ENCODE measurements at places on chromosomes 12 and 14.

GRCh38 chr12:78248321-78248720 lies 417.6 kb downstream of the NAV3 start:
- no peak for DNase-seq

- DNase-seq: peak; percentile 16
Measured at GRCh38 chr14:65993103-65993502, 493.1 kb upstream of the CCDC196 start.

DNA sequence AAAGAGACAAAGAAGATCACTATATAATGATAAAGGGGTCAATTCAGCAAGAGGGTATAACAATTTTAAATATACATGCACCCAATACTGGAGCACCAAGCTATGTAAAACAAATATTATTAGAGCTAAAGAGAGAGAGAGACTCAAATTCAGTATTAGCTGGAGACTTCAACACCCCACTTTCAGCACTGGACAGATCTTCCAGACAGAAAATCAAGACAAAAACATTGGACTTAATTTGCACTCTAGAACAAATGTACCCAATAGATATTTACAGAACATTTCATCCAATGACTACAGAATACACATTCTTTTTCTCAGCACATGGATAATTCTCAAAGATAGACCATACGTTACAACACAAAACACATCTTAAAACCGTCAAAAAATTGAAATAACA lies 81.0 kb downstream of the KLHL28 start:
- no peak for DNase-seq

DNA sequence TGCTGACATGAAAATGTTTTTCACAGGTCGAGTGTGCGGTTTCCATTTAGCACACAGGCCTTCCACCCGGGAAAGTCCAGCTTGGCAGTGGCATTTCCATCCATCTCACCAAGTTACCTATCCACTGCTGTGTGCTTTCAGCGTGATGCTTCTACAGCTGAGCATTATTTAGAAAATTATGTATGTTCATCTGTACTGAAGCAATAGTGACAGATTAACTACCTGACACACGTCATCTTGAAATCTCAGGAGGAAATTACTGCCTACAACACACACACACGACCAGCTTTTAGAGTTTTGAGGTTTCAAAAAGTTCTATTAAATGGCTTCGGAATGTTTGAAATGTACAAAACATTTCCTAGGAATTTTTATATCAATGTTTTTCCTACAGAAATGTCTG lies 39.4 kb downstream of the IFNG-AS1 start:
- no peak for DNase-seq

DNA sequence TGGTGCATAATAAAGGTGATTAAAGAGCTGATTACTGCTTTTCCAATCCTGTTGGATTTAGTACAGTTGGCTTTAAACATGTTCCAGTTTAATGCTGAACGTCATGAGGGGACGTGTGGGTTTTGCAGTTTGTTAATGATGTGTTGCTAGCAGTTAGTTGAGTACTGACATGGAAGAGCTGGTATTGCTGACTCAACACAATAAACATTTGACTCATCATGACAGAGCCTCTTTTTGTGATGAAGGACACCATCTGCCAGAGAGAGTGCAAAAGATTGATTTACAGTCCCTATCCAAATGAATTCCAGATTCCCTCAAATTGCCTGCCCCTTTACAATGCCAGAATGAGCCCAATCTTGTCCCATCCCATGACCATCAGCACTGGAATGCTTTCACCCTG lies 346.2 kb upstream of the PRICKLE1 start:
- no peak for DNase-seq

GRCh38 chr14:59253527-59253926 lies 65.1 kb downstream of the DAAM1 start:
- DNase-seq: no peak

GRCh38 chr14:31419967-31420318 lies 407 bp downstream of the HEATR5A start:
- DNase-seq: peak; percentile 4

- DNase-seq: no peak
Measured at GRCh38 chr12:1680804-1681492, 9.9 kb upstream of the ADIPOR2 start.

- peak; percentile 85 for DNase-seq
Measured at GRCh38 chr12:89862511-89863445, 154.1 kb upstream of the ATP2B1 start.

DNA sequence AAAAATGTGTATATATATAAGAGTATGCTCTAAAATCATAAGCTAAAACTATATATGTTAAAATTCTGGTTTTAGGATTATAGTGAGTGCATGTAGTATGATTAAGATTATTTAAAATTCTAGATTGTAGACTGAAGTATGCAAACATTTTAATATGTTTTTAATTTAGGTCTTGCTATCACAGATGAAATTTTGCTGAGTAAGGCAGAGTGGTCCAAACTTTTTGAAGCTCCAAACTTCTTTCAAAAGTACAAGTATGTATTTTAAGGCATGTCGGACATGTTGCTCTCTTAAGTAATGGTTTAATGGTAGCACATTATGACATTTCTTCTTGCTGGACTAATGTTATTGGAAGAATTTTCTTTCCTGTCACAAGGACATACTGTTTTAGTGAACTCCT lies 34.6 kb downstream of the PAPOLA start:
- DNase-seq: no peak

GRCh38 chr14:92704821-92705220 lies 43.6 kb downstream of the LGMN start:
- DNase-seq: no peak

- no peak for DNase-seq
Measured at GRCh38 chr14:95663226-95663797, 22.9 kb upstream of the TCL1B start.

DNA sequence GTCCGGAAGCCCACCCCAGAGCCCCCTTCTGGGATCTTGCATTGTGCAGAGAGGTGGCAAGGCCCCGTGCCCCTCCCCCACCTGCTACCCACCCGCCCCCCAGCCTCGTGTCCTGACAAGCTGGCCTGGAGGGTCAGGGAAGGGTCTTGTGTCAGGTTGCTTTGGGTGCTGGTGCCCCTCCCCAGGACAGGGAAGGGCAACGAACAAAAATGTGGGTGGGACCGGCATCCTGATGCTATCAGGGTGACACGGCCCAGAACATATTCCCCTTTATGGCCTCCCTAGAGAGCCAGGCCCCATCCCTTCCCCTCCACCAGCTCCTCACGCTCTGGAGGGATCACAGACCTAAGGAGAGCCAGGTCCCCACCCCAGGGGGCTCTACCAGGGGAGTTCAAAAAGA lies 38.7 kb upstream of the TMEM179 start:
- no peak for DNase-seq

- no peak for DNase-seq
Measured at GRCh38 chr12:128337431-128338170, 70.6 kb downstream of the TMEM132C start.

- no peak for DNase-seq
Measured at GRCh38 chr12:89370850-89371249, 18.5 kb upstream of the DUSP6 start.

GRCh38 chr12:32117316-32117715 lies 10.7 kb downstream of the BICD1 start:
- no peak for DNase-seq

GRCh38 chr14:94192536-94192935 lies 18.4 kb downstream of the PPP4R4 start:
- DNase-seq: no peak

DNA sequence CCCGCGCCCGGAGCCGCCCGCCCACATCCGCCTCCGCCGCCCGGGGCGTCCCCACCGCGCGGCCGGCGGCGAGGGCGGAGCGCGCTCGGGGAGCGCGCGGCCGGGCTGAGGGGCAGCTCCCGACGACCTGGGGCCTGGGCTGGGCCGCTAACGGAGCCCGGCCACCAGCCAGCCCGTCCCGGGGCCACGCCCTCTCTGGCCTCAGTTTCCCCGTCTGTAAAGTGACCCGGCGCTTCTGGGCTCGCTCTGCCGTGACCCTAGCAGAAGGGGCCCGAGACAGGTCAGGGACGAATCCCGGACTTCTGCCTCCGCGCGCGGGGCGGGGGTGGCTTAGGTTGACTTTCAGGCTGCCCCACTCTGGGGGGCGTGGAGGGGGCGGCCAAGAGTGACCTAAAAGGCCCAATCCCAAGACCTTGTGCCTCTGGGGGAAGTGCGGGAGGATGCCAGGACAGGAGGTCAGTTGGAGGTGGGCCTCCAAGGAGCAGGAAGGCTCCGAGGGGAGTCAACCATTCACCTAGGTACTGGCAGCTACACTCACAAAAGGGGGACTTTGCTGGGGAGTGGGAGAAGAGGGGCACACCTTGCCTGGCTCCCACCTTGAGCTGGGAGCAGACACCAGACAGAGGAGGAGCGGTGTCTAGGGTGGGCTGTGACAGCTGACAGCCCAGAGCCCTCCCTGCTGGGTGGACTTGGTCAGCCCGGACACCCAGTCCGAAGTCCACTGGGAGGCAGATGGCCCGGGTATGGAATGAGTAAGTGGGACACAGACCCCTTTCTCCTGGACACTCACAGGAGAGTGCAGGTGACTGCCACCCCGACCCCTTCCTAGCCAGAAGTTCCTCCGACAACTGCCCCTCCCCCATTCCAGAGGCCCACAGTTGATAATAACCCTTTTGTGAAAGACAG lies 486 bp upstream of the AKT1 start:
- no peak for DNase-seq

- no peak for DNase-seq
Measured at GRCh38 chr12:81162391-81163136, 84.7 kb downstream of the ACSS3 start.

- no peak for DNase-seq
Measured at GRCh38 chr12:110530511-110530910, 28.4 kb downstream of the RAD9B start.

GRCh38 chr12:46371718-46372543 lies 642 bp downstream of the SLC38A2 start:
- peak; percentile 37 for DNase-seq

DNA sequence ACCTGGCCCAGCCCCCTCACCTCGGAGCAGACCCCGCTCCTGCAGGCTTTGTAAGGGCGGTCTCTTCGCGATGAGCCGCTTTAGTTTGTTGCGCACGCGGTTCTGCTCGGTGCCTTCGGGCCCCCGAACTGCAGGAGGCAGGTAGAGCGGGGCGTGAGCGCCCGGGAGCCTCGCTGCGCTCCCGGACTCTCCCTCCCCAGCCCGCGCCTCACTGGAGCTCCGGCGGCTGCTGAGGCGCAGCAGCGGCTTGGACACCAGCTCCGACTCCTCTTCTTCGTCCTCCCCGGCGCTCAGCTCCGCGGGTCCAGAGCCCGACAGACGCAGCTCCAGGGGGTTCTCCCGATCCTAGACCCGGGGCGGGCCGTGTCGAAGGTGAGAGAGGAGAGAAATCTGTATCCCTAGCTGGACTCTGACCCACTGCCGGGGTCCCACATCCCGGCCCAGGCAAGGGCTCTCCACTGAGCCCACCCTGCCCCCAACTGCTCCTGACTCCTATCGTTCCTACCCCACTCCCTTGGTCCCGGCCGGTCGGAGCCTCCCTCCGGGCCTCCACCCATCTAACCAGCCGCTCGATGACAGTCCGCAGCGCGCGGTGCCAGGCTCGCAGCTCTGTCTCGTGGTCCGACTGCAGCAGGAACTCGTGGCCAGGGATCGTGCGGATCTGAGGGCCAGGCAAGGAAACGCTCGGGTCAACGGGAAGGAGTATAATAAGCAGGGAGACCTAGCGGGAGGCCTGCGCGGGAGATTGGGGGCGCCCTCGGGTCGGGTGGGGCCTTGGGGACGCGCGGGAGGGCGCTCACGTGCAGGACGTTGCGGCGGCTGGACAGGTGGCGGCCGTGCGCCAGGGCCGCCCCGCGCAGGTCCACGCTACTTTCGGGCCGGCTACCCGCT lies 4.2 kb downstream of the ARHGAP9 start:
- DNase-seq: no peak

GRCh38 chr14:30227876-30228275 lies 300.2 kb upstream of the PRKD1 start:
- no peak for DNase-seq

DNA sequence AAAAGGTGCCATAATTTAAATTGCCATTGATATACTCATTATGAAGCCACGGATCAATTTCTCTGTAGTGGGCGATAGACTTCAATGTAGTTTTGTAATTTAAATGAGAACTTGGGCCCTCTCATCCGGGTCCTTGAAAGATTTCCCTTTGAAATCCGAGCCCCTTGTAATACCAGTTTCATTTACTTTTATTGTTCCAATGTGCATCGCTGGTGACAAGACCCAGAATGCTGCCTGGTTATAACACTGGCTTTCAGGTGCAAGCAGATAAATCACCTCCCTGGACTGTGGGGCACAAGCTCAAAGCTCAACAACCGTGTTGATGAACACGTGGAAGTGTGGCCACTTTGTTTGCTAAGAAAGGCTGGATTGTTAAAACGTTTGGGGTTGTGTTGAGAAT lies 68.9 kb upstream of the FZD10 start:
- DNase-seq: no peak

DNA sequence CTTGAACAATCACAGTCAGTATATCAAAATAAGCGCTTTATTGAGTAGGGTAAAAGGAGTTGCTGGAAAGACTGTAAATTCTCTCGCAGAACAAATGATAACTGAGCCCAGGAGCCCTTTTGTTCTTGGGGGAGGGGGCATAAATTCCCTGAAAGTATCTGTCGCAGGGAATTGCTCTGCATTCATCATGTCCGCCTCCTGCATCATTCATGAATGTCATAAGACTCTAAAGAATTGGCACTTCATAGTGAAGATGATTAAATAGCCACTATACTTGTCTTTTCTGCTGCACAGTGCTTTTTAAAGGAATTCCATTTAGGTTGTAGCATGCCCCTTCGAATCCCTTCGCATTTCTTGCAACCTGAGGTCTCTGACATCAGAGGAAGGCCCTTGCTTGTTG lies 762.3 kb downstream of the DIO2 start:
- DNase-seq: no peak

DNA sequence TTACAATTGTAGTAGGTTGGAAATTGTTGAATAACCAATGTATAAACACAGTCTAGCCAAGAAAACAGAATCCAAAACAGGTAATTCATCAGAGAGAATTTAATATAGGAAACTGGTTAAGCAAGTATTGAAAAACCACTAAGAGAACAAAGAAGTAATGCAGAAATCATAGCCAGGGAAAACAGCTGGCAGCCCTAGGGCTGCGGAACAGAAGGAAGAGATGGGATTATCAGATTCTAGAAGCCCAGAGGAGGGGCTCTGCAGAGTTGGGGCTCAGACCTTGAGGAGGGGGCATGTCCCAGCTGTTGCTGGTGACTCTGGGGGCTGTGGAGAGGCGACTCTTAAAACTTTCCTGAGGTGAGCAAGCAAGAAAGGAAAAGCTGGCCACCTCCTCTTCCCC lies 49.4 kb downstream of the CD9 start:
- no peak for DNase-seq

Data from common myeloid progenitor, CD34-positive (primary cell).